NCI-H526 (cell line): ENCODE measurements at places on chromosomes 11 and 22.

DNA sequence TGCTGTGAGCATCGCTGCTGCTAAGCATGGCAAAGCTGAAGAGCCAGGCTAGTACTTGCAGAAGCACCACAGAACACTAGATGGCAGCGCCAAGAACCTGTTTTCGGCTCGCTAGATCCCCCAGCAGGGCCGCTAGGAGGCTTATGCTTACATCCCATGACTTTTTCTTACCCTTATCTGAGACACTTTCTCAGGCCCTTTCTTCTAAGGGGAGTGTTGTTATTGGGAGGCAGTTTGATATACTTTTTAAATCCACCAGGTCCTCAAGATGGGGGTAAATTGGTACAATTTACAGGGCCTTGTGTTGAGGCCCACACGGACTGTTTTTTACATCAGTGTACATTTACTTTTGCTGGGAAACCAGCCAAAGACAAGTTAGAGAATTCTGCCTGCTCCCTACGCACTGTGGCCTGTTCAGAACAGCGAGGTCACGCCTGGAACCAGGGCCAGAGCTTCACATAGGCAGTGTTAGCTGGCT, 4.0 kb downstream of the TRIM6 start:
- peak; percentile 8 for DNase-seq

DNA sequence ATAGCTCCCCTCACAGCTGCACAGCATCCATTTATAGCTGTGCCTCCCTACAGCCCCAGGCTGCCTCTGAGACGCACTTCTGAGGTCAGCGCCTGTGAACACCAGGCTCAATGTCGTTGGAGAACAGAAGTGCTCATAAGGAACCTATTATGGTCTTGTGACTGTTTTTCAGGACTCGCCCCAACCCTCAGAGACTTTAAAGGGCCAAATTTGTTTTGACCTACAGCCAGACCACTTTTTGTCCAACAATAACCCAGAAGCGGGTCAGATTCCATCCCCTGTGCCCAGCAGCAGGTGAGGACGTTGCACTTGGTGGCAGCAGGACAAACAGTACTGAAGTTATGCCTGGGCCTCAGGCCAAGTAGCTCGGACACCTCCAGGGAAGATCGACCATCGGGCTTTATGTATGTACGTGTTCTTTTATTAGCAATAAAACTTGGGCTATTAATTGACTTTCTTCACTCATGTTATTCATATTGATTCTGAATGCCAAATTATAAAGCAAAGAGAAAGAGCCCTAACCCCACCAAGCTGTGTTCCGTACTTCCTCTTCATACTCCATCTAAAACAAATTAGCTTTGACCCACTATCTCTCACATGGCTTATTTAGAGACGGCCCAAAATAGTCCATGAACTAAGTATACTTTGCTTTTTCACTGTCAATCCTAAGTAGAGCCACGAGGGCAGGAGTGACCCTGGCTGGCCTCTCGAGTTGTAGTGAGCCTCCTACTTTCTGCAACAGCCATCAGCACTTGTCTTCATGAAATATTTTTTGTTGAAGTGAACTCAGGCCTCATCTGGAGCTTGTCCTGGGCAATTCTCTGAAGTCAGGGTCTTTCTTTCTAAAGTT, 92.3 kb upstream of the PAX6 start:
- no peak for DNase-seq

GRCh38 chr22:36595940-36596339, 67.0 kb upstream of the EIF3D start:
- DNase-seq = no peak

DNA sequence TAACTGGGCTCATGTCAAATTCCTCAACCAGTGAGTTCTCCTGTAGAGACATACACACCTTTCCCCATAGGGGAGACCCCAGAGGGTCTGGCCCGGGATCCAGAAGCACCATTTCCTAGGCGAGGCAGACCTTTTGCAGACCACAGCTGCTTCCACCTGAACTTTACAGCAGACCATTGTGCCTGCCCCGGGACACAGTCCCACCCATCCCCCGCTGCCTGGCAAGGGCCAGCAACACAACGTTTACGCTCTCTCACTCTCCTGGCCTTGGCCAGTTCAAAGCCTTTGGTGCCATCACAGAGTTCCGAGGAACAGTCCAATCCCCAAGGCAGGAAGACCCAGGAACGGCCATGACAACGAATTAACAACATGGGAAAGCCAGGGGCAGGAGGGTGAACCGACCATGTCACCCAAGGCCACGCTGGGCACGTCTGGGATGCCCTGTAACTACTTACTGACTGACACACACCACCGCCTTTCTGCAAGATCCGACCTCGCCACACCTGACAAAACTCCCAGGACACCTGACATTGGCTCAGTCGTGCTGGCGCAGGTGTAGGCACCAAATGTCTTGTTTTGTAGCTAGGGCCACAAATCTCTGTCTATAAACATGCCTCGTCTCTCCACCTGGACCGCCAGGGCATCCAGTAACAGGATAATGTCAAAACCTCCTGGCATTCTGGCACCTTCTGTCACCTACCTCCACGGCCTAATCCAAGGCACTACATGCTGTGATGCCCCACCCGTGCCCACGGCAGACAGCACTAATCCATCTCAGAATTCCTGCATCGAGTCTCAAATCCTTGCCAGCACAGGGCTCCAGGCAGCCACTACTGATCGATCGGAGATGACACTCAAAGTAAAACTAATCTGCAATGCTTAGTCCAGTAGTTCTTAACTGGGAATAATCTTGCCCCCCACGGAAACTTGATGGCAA, 51.3 kb downstream of the MYH9 start:
- DNase-seq = no peak
